ENCODE measurements at places on chromosomes 2 and 18. TPM values are rescaled to one million over a fixed set of nuclear protein-coding genes. Genes with fewer than 3 reads are reported as not detected.

The PTPRN gene
- total RNA-seq, result not detected

The TPO gene
- total RNA-seq, result not detected

The NEMP2 gene
- total RNA-seq, result 11.1 TPM

The AGXT gene
- not detected for total RNA-seq

The DCDC2C gene
- total RNA-seq, result not detected

The RAD51AP2 gene
- not detected for total RNA-seq

The SULT1C4 gene
- total RNA-seq, result 0.78 TPM

The DTNB gene
- 32.8 TPM for total RNA-seq

The FBXO41 gene
- total RNA-seq, result 17.7 TPM

The PDE1A gene
- not detected for total RNA-seq

The ABCB11 gene
- total RNA-seq, result not detected

The MC4R gene
- total RNA-seq, result not detected

The SLC9A2 gene
- total RNA-seq, result not detected

The KCNE4 gene
- not detected for total RNA-seq

The PLGLB1 gene
- total RNA-seq, result 20.2 TPM

The KCNIP3 gene
- 1.0 TPM for total RNA-seq

The AQP4 gene
- total RNA-seq, result not detected

The AOX1 gene
- 0.13 TPM for total RNA-seq

The CD8B2 gene
- total RNA-seq, result not detected

The CHN1 gene
- total RNA-seq, result 0.81 TPM

The MYO7B gene
- total RNA-seq, result 1.3 TPM

The ST8SIA5 gene
- 0.11 TPM for total RNA-seq

The ZNF892 gene
- total RNA-seq, result 1.7 TPM

The RAPGEF4 gene
- 1.8 TPM for total RNA-seq

The ZSWIM2 gene
- not detected for total RNA-seq

The FAM228A gene
- 0.54 TPM for total RNA-seq
